ENCODE measurements at places on chromosomes 1 and 21. TPM values are rescaled to one million over a fixed set of nuclear protein-coding genes. Genes with fewer than 3 reads are reported as not detected.

The SLC9A1 gene
- 64.3 TPM for total RNA-seq

The B3GALT5 gene
- total RNA-seq: 1.1 TPM

GRCh38 chr1:47992720-47993415 is 4.3 kb downstream of the TRABD2B start:
- no peak for DNase-seq

DNA sequence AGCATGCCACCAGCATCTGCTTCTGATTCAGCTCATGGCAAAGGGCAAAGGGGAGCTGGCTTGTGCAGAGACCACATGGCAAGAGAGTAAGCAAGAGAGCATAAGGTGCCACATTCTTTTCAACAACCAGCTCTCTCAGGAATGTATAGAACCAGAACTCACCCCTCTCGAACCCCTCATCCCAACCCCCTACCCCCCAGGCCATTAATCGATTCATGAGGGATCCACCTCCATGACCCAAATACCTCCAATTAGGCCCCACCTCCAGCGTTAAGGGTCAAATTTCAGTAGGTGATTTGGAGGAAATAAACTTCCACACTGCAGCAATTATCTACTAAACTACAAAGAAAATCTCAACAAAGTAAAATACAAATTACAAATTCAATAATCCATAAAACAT is 32.2 kb upstream of the LRRC7 start:
- no peak for DNase-seq

DNA sequence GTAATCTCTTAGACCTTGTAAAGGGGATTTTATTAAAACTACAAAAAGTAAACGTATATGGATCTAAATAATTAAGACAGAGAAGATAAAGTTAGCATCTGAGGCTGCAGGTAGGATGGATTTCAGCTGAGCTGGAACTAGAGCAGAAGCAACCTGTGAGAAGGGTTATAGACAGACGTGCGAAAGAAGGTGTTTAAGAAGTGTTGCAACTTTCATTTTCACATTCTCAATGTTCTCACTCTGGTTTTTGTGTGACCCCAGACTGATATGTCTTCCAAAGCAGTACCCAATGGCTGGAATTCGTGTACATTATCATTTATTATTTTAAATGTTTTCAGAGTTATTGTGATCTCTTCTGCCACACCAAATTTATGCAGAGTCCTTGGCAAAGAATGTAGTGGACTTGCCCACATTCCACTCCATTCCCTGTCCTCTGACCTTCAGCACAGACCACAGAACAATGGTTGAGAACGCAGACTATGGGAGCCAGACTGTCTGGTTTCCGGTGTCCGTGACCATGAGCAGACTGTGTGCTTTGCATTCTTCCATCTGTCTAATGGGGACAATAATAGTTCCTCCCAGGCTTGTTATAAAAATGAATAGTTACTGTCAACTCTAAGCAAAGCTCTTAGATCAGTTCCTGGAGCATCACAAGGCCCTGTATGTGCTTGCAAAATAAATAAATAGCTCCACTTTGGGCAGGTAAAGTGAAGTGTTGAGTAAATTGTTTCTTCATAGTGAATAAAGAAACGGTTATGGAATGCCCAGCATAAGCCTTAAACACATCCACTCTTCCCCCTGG is 140.6 kb upstream of the SAMSN1 start:
- no peak for DNase-seq

DNA sequence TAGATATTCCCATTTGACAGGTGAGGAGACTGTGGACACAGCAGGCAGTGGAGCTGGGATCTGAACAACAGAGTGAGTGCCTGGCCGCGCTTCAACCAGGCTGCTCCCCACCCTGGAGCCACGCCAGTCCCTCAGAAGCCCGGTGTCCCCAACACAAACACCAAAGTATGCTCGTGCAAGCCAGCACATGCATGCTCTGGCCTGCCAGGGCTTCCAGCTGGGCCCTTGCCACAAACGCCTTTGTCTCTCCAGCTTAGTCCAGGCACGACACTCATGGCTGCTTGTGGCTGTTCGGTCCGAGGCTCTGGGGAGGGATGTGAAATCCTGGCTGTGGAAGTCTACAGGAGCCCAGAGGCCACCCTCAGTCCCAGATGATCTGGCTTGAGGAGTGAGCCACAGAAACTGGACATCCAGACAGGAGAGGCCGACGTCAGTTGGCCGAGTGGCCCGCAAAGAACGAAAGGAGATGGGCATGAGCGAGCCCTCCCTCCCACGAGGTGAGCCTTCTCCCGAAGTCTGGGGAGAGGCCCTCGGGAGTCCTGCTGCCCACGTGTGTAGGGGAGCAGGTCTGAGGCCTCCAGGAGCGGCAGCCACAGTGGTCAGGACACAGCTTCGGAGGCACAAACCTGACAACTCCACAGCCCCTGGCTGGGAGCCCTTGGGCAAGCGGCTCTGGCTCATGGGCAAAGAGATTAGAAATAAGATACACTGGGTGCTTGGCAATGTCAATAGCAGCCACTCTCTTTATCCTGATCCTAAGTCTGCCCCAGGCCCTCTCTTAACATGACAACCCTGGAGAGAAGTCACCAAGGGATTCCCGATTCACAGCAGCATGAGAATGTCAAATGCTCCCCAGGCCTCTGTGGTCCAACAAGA is 117.1 kb upstream of the IFFO2 start:
- DNase-seq: no peak

DNA sequence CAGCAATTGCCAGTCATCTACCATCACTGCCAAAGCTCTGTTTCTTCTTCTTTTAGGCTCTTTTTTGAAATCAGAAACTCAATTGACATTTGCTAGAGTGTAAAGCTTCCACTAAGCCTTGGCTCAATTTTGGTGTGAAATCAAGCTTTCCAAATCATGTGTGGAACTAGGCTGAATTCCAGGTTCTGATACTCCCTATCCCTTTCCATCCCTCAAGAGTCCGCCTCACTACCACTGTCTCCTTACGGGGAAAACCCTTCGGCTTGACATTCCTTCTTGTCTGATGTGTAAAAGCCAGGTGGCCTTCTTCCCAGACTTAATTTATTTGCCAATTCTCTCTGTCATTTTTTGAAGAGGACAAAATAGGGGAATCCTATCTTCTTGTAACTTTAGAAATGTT is 47.2 kb upstream of the PRMT6 start:
- DNase-seq: no peak

DNA sequence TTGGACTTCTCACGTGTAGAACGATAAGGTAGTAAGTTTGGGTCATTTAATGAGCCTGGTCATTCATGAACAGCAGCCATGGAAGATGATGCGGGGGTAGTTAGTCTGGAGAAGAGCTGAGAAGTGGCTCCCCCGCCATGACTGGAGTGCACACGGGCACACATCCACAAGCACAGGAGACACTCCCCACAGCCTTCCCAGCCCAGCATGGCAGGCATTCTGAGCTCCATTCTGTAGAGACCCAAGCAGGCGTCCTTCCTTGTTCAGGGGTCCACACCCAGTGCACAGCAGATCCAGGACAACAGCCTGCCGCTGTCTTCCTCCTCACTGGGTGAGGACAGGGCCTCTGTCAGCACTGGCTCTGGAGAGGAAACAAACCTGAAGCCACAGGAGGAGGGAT is 57.0 kb downstream of the SCCPDH start:
- no peak for DNase-seq
